ENCODE measurements at places on chromosomes 6 and 20.

DNA sequence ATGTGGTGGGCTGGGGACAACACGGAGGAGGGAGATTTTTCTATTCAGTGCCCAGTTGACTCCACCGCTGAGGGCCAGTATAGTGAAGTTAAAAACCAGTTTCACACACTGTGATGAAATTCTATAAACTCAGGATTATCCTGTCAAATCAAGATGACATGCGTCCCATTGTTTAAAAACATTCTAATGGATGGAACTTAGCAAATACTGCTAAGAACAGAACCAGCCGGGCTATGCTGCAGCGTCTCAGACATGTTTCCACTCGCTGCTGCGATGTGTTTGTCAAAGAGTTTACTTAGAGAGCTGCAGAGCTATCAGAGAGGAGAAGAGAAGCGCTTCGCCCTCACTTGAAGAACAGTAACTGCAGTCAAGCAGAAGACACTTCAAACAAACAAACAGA lies 212.6 kb upstream of the FOXQ1 start:
- DNase-seq = no peak

DNA sequence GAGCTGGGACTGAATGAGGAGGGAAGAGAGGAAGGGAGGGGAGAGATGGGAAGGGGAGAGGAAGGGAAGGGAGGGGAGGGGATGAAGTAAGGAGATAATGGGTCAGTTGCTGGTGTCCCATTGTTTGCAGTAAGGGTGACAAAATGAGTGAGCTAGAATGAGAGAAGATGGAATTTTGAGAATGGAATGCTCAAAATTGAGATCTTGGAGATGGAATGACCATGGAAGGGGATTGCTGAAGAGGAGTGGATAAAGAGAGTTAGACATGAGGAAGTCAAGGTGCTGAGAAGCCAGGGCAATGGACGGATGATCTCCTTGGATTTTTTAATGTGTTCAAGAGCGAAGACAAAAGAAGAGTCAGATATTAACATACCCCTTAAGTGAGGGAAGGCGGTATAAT lies 80.5 kb upstream of the SSTR4 start:
- DNase-seq = no peak

DNA sequence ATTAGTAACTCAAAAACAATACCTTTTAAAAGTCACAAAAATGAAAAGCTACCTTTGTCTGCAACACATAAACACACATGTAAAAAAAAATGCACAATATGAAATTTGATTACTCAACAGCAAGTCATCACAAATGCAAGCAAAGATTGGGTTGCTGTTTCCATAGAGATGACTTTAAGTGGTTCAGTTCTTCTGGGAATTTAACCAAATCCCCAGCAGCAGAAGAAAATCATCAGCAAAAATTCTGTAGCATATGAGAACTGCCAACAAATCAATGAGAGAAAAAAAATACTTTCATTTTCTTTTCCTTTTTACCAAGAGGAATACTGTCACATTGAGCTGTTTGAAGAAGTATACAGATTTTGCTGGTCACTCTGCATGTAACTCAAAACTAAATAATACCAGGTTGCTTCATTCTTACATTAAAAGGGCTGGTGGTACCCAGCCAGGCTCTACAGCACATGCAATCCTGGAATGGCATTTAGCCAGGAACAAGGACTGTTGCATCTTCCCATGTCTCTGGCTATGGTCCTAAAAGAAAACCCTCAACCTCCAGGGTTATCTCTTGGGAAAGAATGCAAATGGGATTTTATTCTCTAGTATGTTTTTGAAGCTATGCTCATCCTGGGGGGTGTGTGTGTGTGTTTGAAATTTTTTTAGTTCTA lies 158.3 kb downstream of the OPRM1 start:
- DNase-seq = no peak

DNA sequence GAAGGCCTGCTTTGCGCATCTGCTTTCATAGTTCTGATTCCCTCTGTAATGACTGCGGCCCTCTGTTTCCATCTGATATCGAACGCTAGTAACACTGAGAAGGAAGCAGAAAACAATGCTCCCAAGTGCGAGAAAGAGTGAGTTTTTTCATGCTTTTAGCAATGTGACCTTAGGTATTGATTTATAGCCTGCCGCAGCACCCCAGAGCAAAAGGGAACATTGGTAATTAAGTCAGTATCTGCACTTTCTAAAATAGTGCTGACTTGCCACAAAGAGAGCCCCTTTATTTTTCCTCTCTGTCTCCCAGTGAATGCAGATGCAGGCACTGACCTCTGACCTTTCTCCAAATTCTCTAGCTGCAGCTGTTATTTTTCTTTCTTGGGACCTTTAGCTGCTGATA lies 129.8 kb downstream of the HDGFL1 start:
- DNase-seq = peak; percentile 13

DNA sequence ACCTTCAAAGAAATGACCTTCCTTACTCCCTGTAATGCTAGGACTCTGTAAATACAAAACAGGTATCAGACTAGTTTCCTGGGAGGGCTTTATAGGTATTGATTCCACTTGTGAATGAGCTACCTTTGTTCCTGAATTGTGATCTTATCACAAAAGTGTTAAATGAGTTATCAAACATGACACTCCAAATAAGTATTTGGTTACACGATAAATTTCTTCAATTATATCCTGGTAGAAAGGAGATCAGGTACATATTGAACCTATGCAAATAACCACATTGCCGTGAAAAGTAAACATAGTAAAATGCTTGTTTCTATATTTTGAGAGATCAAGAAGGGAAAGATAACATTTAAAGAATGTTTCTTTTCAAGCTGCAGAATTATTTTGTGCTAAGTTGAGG lies 285.3 kb downstream of the HIVEP2 start:
- DNase-seq = no peak

- no peak for DNase-seq
These were observed 133.2 kb downstream of the SNX5 start for GRCh38 chr20:17835240-17835933.

DNA sequence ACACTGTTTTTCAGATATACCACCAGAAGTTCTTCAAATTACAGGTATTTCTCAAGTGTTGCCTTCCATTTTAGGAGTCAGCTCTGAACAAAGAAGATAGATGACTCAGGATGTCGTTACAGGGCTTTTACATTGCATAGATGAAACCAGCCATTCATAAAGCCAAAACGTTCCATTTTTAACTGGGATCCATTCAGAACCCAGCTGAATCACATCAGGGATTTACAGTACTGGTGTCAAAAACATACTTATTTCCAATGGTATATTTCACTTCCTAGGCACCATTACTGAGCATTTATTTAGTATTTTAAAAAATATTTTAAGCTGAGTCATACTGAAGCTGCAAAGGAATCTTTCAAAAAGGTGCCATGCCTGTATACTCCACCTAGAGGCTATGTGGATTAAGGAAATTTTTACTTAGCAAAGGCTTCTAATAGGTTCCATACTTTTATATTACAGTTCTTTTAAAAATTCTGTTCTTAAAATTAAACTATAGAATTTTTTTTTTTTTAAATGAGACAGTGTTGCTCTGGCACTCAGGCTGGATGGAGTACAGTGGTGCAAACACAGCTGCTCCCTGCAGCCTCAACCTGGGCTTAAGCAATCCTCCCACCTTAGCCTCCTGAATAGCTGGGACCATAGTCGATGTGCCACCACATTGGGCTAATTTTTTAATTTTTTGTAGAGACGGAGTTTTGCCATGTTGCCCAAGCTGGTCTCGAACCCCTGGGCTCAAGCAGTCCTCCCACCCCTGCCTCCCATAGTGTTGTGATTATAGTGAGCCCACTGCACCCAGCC lies 2.6 kb downstream of the ASF1A start:
- DNase-seq = no peak

DNA sequence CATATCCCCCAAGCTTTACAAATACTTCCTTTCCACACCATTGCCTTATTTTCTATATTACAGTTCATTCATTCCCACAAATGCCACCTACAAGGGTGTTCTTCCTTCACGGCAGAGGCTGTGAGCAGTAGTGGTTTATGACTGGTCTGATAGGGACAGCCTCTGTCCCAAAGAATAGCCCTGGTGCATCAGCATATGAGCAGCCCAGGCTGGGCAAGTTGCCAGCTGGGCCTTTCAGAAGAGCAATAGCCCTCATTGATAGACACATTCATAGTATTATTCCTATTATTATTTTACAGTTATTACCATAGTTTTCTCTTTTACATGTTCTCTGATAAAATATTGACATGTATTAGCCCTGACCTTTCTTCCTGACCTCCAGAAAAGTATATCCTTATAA lies 149.9 kb downstream of the MMS22L start:
- DNase-seq = no peak

GRCh38 chr20:13800728-13801134 lies 15.9 kb downstream of the NDUFAF5 start:
- no peak for DNase-seq

GRCh38 chr20:38406476-38406875 lies 28.7 kb downstream of the SNHG17 start:
- no peak for DNase-seq

DNA sequence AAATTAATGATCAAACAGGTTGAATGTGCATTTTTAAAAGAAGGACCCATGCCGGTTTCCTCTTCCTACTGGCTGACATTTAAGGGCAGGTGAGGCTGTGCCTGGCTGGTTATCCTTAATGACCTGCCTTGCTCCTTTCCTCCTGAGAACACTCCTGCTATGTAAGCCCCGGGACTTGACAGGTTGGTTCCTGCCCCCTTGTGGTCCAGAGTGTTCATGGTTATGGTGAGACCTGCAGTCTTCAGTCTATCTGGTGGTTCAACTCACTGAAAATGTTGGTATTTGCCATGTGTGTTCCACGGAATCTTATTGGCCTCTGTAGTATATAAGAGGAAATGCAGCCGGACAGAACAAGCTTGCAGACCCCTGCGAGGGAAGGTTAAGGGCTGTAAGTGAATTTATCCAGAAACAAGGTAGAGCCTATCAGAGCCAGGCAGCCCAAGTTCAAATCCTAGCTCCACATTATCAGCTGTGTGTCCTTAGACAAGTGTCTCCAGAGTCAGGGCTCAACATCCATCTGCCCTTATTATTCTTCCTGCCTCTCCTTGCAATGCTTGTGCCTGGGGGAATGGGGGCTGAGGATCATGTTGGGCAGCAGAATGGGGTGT lies 5.2 kb upstream of the BPIFA3 start:
- peak; percentile 49 for DNase-seq

DNA sequence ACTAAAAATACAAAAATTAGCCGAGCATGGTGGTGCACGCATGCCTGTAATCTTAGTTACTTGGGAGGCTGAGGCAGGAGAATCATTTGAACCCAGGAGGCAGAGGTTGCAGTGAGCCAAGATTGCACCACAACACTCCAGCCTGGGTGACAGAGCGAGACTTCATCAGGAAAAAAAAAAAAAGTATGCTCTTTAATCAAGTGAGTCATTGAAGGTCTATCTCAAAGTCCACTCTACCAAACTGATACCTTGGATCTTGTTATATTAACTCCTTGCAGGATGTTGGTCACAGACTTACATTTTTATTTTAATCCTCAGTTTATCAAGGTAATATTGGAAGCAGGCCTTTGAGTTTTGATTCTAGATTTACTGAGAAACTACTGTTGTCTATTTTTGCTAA lies 348.7 kb downstream of the COL12A1 start:
- no peak for DNase-seq

GRCh38 chr6:28488916-28489365 lies 26.7 kb downstream of the GPX6 start:
- DNase-seq = peak; percentile 61

DNA sequence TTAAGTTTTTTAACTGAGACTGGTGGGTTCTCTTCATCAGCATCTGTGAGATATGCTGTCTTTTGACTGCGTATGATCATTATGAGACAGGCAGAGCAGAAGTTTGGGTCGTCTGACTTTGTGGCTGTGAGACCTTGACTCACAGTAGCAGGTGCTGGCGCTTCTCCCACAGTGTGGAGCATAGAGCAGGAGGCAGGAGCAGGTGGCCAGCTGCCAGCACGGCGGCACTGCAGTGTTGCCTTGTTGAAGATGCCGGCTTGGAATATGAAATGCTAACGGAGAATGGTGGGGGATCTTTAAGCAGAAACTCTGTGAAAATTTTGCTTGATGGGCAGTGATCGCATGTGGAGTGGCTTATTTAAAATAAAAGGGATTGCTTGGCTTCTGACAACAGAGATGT lies 105.0 kb downstream of the TIAM2 start:
- DNase-seq = no peak

- no peak for DNase-seq
These were observed 404.6 kb upstream of the OPRM1 start for GRCh38 chr6:153634416-153634815.

DNA sequence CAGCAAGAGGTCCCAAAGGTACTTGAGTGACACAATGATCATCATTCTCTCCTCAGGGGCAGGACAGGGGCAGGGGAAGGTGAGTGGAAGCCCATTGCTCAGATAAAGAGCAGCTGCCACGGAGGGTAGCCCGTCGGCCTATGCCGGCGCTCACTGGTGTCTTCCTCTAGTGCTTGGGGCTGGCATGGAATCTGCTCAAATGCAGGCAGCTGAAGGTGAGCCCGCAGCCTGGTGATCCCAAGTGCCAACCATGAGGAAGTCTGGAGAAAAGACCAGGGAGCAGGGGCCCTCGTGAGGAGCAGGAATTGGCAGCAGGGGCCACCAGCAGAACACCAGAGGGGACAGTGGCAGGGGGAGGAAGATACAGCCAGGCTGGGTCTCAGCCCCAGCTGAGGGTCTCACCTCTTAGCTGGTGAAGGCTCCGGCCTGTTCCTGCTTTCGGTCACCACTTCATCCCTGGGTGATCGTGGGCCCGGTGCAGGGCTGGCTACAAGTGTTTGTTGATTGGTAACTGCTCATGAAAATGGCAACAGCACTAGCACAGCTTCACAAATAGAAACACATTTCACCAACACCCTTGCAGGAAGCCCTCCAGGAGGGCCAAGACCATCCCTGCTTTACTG lies 24.7 kb downstream of the RBCK1 start:
- DNase-seq = no peak

DNA sequence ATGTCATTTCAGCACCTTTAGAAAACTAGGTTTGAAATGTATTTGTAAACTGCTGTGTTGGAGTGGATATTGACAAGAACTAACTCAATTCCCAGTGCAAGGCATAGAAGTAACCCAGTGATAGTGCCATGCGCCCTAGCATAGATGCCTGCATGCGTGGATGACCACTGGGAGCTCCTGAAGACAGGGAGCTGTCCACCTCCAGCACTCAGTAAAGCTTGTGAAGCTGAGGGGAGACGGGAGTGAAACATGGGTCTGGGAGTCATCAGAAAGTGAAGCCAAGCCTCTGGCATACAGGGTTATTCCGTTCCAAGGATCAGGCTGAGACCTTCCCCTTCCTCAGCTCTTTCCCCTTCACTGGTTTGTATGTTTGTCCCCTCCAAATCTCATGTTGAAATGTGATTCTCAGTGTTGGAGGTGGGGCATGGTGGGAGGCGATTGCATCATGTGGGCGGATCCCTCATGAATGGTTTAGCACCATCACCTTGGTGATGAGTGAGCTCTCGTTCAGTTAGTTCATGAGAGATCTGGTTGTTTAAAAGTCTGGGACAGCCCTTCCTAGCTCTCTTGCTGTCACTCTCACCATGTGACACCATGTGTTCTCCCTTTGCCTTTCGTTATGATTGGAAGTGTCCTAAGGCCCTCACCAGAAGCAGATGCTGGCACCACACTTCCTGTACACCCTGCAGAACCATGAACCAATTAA lies 146.5 kb upstream of the FERMT1 start:
- DNase-seq = peak; percentile 8

- no peak for DNase-seq
These were observed 2.4 kb downstream of the PHF3 start for GRCh38 chr6:63637865-63638445.
